ENCODE measurements at places on chromosomes 7 and 10.

DNA sequence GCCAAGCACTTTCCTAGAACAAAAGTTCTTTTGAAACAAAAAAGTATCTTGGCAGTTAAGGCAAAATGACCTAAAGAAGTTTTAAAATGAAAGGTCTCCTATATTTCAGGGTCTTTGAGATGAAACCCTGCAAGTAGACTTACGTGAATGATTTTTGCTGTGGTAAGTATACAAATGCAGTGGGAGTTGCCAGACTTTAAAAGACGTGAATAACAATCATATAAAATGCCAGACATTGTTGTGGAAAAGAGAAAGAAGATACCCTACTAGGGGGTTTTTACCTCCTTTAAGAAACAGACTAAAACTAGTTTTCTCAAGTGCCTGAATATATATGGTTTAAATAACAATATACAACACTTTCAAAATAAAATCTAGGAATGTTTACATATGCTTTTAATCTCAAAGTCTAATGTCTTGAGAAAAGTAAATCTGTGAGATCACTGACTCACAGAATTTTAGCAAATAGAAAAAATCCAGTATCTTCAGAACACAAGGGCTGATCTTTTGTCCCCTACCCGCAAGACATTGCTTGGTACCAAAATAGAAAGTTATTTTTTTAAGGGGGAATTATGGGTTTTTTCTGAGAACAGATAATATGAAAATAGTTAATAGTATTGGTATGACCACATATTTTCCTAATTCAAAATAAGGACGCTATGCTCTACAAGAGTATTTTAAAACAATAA lies 29.5 kb downstream of the LRRC17 start:
- no peak for DNase-seq

DNA sequence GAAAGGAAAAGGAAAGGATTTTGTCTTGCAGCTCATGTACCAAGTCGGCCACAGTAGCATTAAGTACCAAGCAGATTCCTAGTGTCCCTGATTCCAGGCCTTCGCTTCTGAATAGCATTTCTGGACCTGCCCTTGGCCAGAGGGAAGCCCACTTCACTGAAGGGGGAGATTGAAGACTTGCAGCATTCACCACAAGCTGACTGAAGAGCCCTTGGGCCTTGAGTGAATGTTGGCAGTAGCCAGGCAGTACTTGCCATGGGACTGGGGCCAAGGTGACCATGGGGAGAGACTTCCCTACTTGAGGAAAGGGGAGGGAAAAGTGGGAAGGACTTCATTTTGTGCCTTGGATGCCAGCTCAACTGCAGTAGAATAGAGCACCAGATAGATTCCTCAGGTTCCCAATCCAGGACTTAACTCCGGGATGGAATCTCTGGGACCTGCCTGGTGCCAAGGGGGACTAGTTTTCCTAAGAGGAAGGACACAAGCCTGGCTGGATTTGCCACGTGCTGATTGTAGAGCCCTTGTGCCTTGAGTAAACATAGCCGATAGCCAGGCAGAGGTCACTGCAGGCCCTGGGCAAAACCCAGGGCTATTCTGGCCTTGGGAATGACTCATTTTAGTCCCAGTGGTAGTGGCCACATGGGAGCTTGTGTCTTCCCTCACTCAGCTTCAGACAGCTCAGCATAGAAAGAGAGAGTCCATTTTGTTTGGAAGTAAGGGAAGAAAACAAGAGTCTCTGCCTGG lies 141.7 kb upstream of the KCND2 start:
- no peak for DNase-seq

- DNase-seq = no peak
Measured at GRCh38 chr10:132453470-132453861, 56.5 kb downstream of the PWWP2B start.

GRCh38 chr10:77348082-77348481 lies 289.5 kb downstream of the KCNMA1 start:
- no peak for DNase-seq

DNA sequence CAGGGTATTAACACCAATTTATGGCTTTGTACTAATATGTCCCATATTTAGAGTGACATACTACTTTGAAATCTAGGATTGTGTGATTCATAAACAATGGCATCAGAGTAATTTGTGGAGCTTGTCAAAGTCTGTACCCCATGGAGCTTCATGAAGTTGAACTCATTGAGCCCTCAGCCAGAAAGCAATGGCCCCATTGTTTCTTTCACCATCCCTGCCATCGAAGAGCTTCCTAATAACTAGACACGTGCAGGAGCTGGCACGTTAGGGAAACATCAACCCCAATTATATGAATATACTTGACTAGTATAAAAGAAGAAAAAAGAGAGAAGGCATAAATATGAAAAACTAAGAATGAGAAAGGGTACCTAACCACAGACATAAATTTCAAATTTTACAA lies 206.6 kb downstream of the CXCL12 start:
- no peak for DNase-seq

Measured in MCF 10A (cell line).